ENCODE measurements at places on chromosomes 6 and 20. TPM values are rescaled to one million over a fixed set of nuclear protein-coding genes. Genes with fewer than 3 reads are reported as not detected.

TP53TG5 gene
- total RNA-seq = not detected

DDR1 gene
- total RNA-seq = 5.6 TPM

HMGN4 gene
- total RNA-seq = 54.7 TPM

C20orf141 gene
- not detected for total RNA-seq

DNA sequence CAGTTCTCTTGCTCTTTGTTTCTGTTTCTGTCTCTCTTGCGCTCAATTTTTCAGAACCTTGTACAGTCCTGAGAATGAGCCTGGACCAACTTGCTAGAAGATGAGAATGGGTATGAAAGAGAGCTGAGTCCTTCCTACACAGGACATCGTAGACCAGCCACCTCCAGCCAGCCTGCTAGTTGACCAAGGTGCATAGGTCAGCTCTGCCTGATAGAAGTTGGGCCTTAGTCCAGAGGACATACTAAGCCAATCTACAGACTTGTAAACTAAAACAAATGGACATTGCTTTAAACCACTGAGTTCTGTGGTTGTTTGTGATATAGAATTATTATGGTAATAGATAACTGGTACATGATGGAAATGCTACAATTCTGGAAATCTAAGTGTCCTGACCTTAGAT is 236.4 kb upstream of the ZFP64 start:
- no peak for DNase-seq

GRCh38 chr6:104400844-104401243 is 458.9 kb downstream of the HACE1 start:
- DNase-seq = no peak

- no peak for DNase-seq
Observed at GRCh38 chr20:59770270-59770669, 163.2 kb downstream of the SYCP2 start.

DNA sequence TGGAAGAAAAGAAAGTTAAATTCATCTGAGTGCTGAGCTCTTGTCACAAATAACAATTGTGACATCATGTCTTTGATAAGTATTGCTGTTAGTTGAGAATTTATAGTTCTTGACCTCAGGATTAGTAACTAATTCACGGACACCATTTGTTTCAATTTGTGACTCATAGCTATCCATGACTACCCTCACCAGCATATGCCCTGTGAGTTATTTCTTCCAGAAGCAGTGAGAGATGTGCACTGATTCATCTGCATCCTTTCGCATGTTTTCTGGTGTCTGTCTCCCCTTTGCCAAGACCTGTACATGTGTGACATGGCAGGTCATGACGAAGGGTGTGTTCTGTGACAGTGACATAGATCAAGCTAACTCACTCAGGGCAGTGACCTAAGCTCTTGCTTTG is 86.9 kb downstream of the SOBP start:
- DNase-seq = no peak

- DNase-seq = no peak
Observed at GRCh38 chr6:30951907-30952469, 11.2 kb downstream of the MUCL3 start.

GRCh38 chr20:62887152-62887859 is 25.7 kb upstream of the TCFL5 start:
- DNase-seq = no peak

DNA sequence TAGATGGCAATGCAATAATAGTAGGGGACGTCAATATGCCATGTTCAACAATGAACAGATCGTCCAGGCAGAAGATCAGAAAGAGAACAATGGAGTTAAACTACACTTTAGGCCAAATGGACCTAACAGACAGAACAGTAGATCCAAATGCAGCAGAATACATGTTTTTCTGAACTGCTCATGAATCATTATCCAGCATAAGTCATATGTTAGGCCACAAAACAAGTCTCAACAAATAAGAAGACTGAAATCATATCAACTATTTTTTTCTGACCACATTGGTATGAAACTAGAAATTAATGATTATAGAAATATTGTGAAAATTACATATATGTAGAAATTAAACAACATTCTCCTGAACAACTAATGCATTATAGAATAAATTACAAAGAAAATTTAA is 10.2 kb upstream of the DEFB125 start:
- DNase-seq = no peak

DNA sequence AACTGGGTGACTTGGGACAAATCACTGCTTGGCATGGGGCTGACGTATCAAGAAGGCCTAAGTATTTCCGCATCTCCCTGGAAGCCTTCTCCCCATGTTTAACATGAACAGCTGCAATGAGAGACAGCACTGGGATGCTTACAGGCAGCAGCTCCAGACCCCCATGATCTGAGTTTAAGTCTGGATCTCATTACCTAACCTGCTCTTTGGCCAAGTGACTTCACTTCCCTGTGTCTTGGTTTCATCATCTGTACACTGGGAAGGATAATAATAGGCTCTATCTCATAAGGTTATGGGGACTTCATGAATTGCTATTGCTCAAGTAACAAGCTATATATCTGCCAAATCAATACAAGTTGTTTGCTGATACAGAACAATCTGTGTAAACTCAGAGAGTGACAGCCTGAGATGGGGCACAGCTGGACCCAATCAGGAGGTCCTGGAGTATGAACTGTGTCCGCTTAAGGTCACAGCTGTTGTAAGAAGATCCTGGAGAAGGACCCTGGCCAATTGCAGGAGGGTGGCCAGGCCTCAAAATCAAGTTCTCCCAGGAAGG is 56.0 kb downstream of the TGM2 start:
- no peak for DNase-seq

- no peak for DNase-seq
Observed at GRCh38 chr6:37135835-37136694, 33.9 kb upstream of the PIM1 start.

DNA sequence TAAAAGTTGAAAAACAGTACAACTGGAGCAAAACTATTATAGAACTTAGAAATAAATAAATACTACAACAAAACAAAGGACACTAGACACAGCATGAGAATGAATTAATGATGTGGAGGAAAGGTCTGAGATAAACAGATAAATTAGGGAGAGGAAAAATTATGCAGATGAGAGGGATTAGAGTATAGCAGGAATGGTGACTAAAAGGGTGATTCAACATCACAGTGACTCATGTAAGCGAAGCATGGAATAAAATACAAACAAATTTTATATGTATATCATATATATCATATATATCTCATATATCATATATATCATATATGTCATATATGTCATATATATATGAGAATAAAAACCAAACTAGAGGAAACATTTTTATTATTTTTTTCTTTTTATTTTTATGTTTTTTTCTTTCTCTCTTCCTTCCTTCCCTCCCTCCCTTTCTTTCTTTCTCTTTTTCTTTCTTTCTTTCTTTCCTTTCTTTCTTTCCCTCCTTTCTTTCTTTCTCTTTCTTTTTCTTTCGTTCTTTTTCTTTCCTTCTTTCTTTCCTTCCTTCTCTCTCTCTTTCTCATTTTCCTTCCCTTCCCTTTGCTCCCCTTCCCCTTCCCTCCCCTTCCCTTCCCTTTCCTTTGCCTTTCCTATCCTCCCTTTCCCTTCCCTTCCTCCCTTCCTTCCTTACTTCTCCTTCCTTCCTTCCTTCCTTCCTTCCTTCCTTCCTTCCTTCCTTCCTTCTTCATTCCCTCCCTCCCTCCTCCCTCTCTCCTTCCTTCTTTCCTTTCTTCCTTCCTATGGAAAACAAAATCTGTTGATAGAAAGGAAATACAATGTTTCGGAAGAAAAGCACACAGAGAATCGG is 1014.6 kb downstream of the GRIK2 start:
- no peak for DNase-seq
